Neural crest cell (in vitro differentiated cells): ENCODE measurements at places on chromosomes 13 and 19. TPM values are rescaled to one million over a fixed set of nuclear protein-coding genes. Genes with fewer than 3 reads are reported as not detected.

LPAR6 gene
- total RNA-seq, result 22.3 and 23.8 TPM in 2 replicates

RXFP2 gene
- total RNA-seq, result not detected in 2 replicates

FGF14 gene
- 0.75 and 1.7 TPM in 2 replicates for total RNA-seq

ZNF264 gene
- total RNA-seq, result 34.0 and 35.9 TPM in 2 replicates

- no peak for DNase-seq
Measured at GRCh38 chr13:75945841-75946482, 309.8 kb downstream of the LMO7 start.

GRCh38 chr13:25800523-25800922, 251.3 kb downstream of the SHISA2 start:
- DNase-seq, result no peak

- DNase-seq, result no peak
Measured at GRCh38 chr13:74068471-74068870, 65.7 kb downstream of the KLF12 start.

DNA sequence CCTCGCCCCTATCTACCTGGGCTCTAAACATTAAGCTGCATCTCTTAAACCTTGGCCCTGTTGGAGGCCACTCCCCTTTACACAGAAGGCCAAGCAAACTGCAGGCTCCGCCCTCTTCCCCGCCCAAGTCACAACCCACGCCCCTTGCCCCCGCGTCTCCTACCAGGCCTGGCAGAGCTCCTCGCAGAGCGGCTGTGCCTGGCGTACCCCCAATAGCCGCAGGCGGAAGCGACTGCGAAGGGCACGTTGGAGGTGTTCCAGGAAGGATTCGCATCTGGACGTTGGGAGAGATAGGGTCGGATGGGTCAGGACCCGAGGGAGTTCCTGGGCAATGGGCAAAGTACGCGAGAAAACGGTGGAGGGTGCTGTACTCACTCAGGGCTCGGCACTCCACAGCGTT, 5.9 kb downstream of the RTBDN start:
- DNase-seq, result no peak

DNA sequence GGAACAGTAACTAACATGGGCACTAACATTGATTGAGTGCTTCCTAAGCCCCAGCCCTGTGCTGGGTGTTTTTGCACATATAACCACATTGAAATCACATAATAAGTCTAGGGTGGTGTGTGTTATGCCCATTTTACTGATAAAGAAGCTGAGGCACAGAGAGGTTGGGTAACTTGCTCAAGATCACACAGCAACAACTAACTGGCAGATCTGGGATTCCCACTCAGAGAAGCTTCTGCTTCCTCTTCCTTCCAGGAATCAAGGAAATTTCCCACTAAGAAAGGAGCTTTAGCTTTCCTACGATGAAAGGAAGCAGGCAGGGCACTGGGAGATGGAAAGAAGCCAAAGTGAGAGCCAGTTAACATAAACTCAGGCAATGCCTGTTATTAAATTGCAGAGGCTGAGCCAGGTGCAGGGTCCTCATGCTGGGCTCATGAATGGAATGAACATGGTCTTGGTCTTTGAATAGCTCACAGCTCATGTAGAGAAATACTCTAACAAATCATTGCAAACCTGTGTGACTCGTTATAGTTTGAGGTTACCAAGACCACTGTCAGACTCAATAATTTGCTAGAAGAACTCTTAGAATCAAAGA, 10.1 kb downstream of the SSC5D start:
- DNase-seq, result no peak

DNA sequence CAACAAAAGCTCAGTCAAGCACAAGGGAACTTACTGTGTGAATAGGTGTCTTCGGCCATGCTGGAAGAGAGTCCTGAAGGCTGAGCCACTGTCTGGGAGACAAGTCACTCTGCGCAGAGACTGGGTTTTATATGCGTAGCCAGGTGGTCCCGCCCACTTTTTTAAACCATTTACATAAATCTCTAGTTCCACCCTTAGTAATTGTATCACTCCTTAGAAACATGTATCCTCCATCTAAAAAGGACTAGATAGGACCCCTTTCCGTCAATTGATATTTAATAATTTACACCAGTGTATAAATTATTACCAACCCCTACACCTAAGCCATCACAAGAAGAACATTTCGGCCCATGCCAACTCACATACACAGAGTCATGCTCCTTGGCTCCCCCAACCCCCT, at the start of gene DUXA:
DUXA (minus strand) TSS at position 101 of the 400 bp plus-strand sequence; CDS start at position 59, 42 bp downstream.
- no peak for DNase-seq
